AG20443 (cell line): ENCODE measurements at places on chromosomes 3 and 15.
A peak's percentile ranks its signal among the peaks of the same experiment; 100 is the strongest.

DNA sequence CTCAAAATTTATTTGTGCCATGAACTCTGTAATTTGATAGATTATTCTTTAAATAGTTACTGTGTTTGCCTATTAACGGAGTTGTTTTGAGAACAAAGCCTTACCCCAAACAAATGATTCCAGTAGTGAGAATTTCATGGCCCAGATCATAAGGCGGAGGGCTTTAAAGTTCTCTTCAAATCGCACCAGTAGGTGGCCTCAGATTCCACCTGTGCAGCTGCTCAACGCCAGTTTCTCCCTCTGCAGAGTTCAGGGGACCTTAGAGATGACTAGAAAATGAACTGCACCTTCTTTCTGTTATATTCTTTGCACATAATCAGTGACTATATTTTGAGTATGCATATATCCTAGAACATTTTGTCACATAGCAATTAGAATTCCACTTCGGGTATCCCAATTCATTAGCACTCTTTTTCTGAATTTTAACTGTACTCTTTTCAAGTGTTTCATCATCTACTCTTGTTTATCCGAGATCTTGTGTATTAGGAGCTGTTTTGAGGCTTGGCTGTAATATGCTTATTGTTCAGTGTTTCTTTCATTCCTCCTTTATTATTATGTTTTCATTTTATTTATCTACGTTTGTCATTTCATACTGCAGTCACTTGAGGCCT, 232.6 kb upstream of the CHRM5 start:
- DNase-seq: no peak

DNA sequence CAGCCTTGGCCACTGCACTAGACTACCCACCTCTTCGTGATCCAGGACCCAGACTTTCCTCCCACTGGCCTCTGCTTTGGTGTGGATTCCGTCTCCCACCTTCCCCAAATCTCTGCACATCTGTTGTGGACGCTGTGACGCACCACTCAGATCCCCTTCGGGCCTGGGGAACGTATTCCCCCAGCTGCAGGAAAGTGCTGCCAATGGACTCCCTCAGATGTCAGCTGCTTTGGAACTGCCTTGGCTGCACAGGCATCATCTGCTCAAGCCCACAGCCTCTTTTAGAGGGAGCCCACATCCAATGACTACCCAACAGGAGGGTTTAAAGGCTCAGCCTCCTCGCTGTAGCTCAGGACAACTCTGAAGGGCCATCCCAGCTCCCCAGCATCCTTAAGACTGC, 134.2 kb upstream of the RAD18 start:
- DNase-seq: no peak

DNA sequence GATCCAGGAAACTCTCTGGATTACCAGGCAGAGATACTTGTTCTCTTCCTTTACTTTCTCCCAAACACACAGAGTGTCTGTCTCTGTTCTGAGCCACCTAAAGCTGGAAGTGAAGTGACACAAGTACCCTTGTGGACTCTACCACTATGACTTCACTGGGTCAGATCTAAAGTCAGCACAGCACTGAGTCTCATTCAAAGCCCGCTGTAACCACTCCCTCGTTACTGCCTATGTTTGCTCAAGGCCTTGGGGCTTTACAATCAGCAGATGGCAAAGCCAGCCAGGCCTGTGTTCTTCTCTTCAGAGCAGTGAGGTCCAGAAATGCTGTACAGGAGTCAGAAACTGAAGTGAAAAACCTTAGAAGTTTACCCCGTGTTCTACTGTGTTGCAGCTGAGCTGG, 588.3 kb upstream of the SEMA6D start:
- DNase-seq: no peak

DNA sequence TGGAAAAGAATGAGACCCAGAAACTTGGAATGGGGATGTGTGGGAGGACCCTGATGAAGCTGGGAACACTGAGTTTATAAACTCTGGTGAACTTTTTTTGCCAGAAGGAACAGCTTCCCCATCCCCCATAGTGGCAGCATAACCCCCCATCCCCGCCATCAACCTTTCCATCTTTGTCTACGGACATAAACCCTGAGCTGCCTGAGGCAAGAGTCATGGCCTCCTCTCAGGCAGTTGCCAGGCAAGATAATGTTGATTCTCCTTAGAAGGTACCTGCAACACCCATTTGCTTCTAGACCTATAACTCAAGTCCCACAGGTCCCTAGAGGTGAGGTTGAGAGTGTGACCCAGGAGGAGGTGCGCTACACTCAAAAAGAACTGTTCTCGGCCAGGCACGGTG, 11.5 kb downstream of the MAP4 start:
- DNase-seq: no peak

DNA sequence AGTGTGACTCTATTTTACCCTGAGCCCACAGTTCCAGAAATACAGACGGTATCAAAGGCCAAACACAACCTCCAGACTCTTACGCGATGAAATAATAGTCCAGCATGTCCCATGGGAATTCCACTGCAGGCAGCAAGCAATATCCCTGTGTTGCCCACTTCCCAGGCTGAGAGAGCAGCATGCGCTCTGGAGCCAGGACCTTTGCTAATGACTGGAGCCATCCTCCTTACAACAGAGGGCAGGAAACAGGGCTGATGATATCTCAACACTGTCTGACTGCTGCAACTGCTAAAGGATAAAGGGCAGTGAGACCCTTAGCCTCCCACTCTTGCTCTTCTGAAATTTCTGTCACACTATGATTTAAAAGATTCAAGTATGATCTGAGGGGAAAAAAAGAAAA, 34.8 kb downstream of the MCF2L2 start:
- no peak for DNase-seq

- DNase-seq: no peak
Observed at GRCh38 chr15:85943791-85944190, 135.9 kb upstream of the AGBL1 start.

DNA sequence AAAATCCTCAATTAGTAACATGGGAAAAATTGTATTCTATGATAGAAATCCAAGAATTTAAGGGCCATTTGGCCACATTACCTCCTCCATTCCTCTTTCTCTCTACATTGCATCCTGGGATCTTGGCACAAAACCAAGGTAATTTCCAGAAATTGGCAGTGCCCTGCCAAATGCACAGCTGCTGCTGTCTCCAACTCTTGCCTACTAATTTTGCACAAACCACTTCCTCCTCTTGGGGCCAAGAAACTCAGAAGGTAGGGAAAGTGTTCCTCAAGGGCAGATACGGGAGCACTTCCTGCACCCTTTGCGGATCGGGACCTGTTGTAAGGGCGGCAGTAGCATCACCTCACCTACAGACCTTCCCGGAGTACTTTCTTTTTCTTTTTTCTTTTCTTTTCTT, 57.8 kb downstream of the MAP3K13 start:
- no peak for DNase-seq

- DNase-seq: peak; percentile 24
Observed at GRCh38 chr3:112681822-112682325, 40.9 kb upstream of the CCDC80 start.

- DNase-seq: no peak
Observed at GRCh38 chr3:157515398-157515797, 12.2 kb upstream of the VEPH1 start.

DNA sequence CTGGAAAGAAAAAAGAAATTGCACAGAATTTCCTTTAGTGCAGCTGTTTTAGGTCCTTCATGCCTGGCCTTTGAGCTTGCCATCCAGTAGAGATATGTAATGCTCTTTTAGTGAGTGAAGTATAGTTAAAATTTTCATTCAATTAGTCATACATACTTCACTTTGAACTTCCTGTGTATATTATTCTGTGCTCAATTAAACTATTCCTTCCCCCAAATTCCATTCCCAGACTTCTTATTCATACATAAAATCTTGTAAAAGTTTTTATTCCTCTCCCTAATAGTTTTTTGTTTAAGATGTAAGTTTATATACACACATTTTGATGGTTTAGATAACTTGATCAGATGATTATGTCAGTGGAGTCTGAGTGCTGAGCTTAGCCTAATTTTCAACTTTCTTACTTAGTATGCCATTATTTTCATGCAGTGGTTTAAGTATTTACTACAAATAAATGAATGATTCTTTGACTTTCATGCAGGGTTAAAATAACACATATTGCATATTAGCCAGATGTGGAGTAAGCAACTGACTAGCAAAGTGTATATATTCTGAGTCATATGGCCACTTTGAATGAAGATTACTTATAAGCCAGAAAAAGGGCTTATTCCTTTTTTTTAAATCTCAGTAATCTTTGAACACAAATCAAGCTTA, 42.5 kb upstream of the ABHD10 start:
- DNase-seq: peak; percentile 65

GRCh38 chr3:77091809-77092208, 51.9 kb downstream of the ROBO2 start:
- DNase-seq: no peak

DNA sequence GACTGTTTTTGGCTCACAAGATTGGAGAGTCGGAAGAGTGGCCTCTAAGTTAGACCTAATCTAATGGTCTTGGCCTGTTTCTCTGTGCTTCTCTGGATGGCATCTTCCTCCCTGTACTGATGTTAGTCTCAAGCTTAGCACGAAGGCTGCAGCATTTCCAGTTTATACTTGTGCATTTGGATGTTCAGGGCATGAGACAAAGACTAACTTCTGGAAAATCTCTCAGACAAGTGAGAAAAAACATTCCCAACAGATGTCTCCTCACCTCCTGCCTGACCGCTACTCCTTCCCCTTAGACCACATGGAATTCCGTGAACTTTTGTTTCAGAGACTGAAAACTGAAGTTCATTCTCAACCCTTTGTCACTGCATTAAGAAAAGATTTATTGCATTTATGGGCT, 410.8 kb upstream of the MCTP2 start:
- no peak for DNase-seq

GRCh38 chr15:56208641-56209155, 35.0 kb downstream of the RFX7 start:
- no peak for DNase-seq

GRCh38 chr15:88654430-88655102, 15.8 kb downstream of the ISG20 start:
- DNase-seq: peak; percentile 3

GRCh38 chr15:66293419-66294156, at the start of gene DIS3L:
DIS3L (plus strand) TSS chr15:66293568; CDS start chr15:66293597, 29 bp downstream.
- peak; percentile 89 for DNase-seq

DNA sequence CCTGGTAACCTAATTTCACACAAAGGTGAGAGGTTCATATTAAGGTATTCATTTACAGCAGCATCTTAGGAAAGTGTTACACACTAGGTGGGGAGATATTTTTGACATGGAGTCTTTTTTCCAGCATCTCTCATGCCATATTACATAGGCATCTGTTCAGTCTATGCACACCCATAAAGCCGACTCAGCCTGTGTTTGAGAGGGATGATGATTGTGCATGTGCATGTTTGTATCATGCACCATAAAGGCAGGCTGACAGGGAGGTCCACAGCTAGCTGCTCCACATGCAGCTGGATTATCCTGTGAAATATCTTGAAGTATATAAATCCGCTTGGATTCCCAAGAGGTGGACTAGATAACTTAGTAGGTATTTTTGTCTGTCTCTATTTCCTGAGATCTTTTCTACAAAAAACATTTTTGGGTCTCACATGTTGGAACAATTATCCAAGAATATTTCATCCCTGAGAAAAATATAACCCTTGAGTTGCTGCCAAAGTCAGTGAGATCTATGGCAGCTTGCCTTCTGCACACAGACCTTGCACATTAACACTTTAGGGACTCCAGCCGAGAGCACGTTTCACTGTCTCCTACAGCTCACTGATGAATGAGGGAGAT, 288.4 kb upstream of the DPH6 start:
- DNase-seq: no peak

DNA sequence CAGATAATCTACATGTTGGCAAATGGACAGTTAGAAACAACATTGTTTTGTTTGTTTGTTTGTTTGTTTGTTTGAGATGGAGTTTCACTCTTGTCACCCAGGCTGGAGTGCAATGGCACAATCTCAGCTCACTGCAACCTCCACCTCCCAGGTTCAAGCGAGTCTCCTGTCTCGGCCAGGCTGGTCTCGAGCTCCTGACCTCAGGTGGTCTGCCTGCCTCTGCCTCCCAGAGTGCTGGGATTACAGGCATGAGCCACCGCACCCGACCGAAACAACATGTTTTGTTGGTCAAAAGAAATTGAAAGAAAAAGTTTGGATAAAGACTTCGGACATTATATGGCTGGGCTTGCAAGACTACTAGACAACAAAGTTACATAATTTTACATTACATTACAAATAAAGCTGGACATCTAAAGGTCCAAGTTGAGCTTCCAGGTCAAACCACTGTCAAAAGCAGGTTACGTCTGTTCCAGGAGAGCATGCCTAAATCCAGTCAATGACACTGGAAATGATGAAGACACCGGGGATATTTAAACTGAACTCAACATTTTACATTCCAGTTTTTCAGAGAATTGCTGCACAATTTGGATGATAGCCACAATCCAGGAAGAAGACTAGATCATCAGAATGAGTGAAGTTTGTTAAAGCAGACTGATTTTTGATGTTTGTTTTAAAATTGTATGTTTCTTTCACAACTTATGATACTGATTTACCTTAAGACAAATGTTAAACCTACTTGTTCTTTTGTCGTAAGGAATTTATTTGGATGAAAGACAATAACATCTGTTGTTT, 18.6 kb downstream of the SERP1 start:
- no peak for DNase-seq

DNA sequence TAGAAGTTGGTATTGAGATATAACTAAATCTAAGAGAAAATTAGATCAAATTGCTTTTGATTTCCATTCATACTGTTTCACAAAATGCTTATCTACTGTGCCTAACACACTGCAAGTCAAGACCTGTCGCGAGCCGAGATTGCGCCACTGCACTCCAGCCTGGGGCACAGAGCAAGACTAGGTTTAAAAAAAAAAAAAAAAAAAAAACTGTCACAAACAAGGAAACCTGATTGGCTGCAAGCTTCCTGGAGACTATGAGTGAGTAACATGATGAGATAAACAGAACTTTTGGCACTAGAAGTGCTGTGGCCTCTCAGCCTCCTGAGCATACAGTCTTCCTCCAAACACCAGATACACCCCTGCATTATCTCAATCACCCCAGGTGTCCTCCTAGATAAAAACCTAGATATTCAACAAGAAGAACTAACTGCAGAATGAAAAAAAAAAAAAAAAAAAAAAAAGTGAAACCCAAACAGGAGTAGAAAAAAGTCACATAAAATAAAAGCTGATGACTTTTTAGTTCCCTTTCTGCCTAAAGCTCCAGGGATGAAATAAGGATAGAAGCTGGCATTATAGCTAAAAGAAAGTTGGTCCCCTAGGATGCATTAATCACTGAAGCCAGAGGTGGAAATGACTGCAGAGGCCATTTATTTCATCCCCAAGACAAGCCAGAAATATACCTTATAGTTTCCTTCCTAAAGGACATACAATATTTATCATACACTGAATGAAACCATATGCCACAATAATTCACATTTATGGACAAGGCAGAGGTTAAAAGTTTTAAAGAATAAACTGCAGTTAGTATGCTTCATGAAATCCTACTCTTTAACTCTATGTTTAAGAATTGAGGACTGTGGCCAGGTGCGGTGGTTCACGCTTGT, 82.4 kb downstream of the P3H2 start:
- peak; percentile 36 for DNase-seq

GRCh38 chr3:107367353-107367752, 9.9 kb upstream of the CCDC54 start:
- DNase-seq: peak; percentile 62

DNA sequence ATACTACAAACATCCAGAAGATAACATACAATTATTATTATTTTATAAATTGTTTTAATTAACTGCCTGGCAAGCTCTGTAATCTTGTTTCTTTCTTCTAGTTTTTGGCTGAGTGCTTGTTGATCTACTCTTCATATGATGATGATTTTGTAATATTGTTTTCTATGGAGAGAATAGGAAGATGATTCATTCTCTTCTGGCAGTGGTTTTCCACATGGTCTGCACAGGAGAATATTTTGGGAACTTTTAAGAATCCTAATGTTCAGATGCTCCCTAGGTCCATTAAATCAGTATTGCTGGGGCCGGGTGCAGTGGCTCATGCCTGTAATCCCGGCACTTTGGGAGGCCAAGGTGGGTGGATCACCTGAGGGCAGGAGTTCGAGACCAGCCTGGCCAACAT, 37.6 kb downstream of the CACNA2D3 start:
- DNase-seq: no peak
